ENCODE measurements at places on chromosomes 11 and 22.
A peak's percentile ranks its signal among the peaks of the same experiment; 100 is the strongest.

- peak; percentile 73 for DNase-seq
These were observed 157.7 kb downstream of the C11orf91 start for GRCh38 chr11:33542921-33543320.

- no peak for DNase-seq
These were observed 196.7 kb upstream of the TBCEL start for GRCh38 chr11:120827198-120827597.

- no peak for DNase-seq
These were observed 13.2 kb upstream of the TTC36 start for GRCh38 chr11:118514103-118514502.

DNA sequence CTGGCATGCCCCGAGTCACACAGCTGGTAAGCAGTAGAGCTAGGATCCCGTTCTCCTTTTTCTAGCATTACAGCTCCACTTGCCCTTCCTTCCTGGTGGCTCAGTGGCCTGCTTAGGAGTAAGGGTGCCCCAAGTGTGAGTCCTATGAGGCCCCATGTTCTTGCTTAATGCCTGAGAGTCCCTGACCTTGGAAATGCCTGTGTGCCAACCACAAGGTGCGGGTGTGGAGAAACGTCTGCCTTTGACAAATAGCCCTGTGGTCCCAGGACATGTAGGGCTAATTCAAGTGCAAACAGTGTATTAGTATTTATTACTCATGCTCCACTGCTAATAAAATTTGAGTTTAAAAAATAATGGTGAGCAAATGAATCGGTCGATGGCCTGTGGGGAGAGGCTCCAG lies 18.4 kb downstream of the GRIK4 start:
- no peak for DNase-seq

DNA sequence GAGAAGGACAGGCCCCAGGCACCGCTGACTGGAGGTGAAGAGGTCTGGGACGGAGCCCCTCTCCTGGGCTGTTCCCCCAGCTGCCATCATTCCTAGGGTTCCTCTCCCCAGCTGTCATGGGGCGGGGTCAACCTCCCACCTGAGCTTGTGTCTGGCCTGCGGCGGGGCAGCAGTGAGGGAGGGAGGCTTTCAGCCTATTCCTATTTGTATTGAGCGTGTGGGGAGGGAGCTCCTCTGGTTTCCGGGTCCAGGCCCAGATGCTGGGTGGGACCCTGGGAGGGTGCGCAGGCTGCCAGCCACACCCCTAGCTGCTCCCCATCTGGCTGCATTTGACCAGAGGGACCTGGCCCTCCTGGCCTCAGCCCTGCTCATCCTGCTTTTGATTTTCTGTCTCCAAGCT lies 13.7 kb downstream of the TSPAN4 start:
- DNase-seq, result no peak

DNA sequence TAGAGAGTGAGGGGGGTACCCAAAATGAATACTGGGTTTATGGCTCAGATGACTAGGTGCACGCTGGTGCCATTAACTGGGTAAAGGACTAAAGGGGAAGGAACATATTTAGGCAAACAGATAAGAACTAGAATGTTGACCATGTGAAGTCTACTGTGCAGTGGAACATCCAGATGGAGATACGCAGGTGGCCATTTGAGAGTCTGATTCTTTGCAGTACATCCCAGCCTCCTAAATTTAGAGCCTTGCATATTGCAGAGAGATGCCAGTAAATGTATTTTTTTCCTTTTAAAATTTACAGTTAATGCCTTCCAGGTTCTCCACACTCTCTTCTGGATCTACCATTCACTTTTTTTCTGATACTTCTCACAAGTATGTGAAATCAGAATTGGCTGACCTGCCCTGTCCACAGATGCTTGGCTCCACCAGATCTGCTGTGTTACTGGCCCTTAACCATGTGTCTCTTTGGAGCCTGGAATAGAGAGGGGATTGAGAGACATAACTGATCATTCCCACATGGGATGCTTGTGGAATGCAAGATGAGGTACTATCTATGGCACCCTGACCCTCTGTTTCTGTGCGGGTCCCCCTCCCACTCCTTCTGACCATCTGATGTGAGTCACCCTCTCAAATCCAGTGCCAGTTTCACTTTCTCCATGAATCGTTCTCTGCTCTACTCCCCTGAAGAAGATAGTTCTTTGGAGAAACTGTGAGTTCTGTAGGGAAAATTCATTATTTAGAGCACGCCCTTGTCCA lies 77.0 kb upstream of the NCAM1 start:
- no peak for DNase-seq

GRCh38 chr11:115391160-115391559 lies 113.1 kb downstream of the CADM1 start:
- no peak for DNase-seq

DNA sequence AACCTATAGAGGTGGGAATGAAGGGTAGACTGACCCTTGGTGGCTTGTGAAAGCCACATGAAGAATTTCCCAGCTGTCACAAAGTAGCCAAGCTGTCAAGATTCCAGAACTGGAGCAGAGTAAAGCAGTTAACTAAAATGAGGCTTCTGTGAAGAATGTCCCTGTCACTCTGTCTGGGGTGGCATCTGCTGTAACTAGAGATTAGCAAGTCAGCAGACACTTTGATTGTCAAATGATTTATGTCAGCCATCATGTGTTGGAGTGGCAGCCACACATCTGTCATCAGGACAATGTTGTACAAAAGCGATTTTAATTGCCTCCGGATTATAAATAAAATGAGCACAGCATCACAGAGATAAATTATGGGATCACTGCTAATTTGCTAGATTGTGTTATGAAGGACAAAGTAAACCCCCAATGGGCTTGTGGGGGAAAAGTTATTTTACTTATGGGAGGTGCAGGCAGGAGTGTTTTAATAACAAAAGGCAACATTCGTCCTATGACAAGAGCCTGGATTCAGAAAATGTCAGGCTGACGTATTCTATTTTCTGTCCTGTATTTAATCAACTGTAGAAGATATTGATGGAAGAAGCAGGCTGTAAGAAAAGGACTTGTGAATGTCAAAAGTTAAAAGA lies 270.9 kb downstream of the FAM181B start:
- DNase-seq, result no peak

GRCh38 chr11:24357620-24358410 lies 139.0 kb upstream of the LUZP2 start:
- no peak for DNase-seq

DNA sequence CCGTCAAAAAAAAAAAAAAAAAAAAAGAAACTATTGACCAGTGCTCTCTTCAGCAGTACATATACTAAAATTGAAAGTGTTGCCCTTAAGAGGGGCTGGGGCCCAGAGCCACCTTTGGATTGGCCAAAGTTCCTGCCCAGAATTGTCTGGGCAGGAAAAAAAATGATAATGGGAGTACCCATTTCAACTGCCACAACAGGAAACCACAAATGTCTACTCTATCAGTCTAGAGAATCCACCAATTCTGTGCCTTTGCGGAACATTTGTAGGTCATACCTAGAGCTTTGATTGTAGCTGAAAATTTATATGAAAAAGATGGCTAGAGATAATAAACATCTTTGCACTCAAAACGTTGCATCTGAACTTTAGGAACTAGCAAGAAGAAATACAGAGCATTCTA lies 69.4 kb downstream of the FAM76B start:
- no peak for DNase-seq

DNA sequence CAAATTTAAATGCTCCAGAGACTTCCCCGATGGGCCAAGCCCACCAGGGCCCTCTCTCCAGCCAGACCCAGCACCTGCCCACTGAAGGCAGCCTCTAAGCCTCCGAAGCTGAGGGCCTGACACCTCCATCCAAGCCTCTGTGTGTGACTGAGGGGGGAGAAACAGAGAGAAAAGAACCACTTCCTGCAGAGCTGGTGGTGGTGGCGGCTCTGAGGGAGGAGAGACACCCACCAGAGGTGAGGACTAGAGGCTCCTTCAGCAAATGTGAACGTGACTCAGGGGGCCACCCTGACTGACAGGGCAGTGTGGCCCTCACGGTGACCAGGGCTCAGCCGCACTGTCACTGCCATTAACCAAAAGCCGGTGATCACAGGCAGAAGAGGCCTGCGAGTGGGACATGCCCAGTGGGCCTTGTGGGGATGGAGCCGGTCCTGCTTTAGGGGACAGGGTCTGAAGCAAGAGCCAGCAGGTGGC lies 31.0 kb upstream of the CD5 start:
- DNase-seq, result no peak

DNA sequence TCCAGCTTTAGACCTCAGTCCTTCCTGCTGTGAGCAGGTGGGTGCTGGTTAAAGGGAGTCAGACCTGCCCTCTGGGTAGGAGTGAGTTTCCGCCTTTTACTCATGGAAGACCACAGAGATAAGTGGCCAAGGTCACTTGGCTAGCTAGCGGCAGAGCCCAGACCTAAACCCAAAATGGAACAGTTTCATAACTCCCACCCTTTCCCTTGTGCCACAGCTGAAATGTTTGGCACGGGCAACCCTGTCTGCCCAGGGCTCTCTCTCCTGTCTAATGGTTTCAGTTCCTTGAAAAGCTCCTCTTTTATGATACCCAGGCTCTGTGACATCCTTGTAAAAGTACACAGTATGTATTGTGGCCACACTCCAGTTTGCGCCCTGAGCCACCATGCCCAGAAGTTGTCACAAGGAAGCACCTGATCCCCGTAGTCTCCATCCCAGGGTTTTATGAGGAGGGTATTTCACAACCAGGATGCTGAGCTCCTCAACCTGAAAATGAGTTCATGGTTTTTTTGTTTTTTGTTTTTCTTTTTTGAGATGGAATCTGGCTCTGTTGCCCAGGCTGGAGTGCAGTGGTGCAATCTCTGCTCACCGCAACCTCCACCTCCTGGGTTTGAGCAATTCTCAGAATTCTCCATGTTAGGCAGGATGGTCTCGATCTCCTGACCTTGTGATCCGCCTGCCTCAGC lies 5.1 kb downstream of the MB start:
- no peak for DNase-seq

DNA sequence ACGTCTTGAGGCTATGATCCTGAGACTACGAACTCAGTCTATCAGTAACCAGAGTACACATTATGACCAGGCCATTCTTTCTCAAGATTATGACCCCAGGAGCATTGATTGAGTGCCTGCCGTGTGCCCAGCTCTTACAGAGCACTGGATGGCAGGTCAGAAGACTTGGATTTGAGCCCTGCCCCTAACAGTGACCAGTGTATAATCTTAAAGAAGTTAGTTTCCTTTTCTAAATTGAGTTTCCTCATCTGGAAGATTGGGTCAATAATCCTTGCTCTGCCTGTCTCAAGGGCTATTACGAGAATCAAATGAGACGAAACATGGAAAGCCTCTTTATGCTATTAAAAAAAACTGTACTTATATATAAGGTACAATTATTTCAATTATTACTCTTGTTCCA lies 38.2 kb downstream of the SLCO2B1 start:
- DNase-seq, result no peak

GRCh38 chr11:129968591-129969419 lies 33.8 kb downstream of the PRDM10 start:
- DNase-seq, result no peak

DNA sequence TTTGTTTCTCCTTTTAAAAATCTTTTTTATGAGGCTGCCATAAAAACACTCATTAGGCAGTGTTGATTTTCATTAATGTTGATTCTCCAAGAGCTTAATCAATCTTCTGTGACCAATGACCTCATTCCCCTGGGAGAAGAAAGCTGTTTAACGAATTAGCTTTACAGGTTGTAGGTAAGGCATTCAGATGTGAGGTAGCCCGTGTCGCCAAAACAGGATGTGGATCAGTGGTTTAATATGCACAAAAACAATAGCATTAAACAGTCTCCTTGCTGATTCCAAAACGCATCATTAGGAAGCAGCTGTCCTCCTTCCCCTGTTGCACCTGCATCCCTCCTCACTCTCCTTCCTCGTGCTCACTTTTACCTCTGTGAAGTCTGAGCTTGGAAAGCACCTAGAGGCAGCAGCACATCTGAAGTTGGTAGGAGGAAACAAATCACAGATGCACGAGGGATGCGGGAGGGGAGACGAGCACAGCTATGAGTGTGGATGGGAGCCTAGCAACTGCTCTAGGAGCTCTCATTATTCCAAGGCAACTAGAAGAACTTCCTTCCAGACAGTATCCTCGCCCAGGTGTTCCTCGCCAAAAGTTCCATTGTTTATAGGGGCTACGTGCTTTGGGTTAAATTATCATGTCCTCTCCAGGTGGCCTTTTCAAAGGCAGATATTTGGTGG lies 179.4 kb upstream of the SNX19 start:
- no peak for DNase-seq

DNA sequence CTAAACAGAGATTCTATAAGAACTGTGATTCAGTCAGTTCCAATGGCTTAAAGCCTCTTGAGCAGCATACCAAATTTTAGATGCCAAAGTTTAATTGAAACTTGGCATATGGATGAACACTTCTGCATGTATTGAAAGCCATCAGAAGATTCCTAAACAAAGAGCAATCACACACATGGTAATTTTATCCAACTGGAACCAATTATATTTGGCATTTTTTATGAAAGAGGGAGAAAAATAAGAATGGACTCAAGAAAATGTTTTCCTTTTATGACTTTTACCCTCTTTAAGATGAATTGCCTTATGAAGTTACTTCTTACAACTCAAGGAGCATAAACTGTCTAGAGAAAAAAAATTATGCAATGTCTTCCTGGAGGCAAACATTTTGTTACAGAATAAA lies 7.4 kb downstream of the TRPC6 start:
- DNase-seq, result no peak

DNA sequence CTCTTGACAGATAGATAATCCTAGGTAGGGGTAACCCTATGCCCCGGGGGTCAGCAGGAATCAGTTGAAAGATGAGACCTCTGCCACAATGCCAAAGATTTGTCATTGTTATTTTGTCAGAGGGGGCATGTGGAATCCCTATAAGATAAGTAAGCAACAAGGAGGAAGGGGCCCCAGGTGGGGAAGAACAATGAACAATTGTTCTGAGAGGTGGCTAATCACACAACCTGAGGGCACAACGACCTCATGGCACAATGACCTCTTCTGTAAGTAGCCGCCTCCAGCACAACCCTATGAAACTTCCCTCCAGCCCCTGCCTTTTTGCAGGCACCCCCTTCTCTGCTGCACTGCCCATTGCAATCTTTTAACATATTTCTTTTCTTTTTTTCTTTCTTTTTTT lies 11.8 kb upstream of the FBLN1 start:
- no peak for DNase-seq

DNA sequence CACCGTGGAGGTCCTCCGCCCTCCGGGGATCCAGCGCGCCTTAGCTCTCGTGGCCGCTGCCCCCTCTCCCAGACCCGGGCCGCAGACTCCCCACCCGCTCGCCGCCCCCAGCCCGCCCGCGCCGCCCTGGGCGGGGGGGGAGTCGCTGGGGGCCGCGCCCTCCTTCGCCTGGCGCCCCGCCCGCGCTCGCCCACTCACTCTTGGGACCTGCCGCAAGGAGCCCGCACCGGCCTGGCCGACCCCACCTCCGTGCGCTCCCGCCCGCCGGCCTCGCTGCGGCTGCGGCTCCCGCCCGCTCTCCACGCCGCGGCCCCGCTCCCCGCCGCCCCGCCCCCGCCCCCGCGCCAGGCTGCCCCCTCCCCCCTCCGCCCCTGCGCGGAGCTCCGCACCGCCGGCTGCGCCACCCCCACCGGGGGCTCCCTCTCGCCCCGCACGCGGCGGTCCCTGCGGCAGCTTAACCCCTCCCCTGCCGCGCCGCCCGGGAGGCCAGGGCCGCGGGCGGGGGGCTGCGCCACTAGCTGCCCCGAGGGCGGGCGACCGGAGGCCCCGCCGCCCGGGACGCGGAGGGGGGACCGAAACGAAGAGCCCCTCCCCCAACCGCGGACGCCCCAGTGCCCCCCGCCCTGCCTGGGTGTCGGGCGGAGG lies 724 bp upstream of the RASGRP2 start:
- DNase-seq, result peak; percentile 44

Measured in endothelial cell (in vitro differentiated cells).